ENCODE measurements at places on chromosomes 1 and 21.

DNA sequence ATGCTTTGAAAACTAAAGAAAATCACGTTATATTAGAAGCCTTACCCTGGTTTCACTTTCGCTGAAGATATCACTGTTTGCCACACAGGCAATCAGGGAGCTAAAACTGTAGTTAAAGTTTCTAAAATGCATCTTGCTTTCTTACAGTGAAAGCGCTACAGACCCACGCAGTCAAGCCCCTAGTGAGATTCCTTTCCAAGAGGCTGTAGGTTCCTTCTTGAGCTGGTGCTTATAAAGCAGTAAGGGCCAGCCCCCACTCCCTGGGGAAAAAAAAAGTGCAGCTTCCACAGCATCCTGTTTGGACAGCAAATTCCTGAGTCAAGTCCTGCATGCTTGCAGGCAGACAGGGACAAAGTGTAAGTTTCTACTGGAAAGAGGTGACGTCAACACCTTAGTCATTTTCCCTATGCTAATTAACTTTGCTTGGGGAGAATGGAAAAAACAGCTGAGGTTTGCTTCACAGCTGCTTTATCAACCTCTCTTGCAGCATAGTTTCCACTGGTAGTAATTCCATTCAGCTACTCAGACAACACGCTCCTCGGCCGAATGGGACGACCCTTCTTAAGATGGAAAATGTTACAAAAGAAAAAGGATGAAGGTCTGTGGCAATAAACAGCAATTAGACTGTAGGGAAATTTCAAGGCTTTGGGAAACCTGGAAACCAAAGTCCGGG, 14.7 kb upstream of the KCNE1 start:
- DNase-seq, result peak; percentile 12

DNA sequence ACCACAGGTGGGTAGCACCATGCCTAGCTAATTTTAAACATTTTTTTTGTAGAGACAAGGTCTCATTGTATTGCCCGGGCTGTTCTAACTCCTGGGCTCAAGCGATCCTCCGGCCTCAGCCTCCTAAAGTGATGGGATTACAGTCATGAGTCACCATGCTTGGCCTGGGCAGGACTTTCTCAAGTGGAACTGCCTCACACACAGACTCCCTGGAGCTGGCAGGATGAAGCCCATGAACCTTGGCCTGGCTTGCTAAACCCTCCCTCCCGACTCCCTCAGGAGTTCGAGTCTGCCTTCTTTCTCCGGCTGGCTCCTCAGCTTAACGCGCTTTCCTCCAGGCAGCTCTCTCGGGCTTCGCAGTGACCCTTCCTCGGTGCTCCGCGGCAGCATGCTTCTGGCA, 7.7 kb upstream of the ECE1 start:
- DNase-seq, result no peak

DNA sequence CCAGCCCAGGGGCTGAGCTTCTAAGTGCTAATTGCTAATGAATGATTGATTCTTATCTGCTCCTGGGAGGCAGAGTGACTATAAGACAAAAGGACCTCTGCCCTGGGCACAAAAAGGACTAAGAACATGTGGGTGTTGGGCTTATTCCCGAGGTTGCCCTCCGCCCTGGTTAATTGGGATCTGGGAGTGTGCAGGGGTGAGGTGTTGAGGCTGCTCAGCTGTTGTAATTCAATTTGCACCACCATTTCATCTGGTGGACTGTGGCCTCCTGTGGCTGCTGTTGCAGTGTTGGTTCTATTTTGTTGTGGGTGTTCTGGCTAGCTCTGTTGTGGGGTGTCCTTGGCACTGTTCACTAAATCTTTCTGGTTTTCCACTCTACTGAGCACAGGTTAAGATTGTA, 13.3 kb downstream of the KNCN start:
- DNase-seq, result no peak

GRCh38 chr1:202593845-202594244, 116.4 kb downstream of the SYT2 start:
- no peak for DNase-seq

DNA sequence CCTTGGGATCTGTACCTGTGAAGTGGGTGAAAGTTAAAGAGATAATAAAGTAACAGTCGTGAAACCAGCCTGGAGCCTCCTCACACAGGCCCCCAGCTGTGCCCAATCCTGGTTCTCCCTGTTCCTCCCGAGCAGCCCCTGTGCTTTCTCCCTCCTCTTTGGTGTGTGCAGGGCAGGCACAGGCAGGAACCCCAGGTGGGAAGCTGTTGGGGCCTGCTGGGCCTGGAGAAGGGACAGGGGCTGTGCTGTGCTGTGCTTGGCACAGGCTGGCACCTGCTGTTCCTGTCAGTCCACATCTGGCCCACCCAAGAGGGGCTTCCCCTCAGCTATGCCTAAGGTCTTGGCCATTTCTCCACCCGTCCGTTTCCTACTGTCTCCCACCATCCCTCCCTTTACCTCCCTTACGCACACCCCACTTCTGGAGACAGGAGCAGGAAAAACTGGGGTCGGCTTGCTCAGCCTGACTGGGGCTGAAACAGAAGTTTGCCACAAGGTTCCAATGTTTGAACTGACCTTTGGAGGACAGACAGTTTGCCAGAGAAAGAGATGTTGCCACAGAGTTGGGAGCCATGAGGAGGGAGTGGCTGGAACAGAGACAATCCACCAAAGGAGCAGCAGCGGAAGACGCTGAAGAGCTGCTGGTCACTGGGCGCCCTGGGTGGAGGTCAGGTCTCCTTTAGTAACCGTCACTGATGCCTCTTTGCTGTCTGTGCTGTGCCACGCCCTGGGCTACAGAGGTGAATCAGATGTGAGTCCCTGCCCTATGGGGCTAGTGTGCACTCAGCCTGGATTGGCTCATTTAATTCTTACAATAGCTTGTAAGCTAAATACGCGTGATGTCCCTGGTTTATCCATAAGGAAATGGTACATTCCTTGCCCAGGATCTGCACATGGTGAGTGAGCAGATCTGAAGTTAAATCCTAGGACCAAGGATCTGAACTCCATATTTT, 18.8 kb upstream of the ARTN start:
- no peak for DNase-seq

DNA sequence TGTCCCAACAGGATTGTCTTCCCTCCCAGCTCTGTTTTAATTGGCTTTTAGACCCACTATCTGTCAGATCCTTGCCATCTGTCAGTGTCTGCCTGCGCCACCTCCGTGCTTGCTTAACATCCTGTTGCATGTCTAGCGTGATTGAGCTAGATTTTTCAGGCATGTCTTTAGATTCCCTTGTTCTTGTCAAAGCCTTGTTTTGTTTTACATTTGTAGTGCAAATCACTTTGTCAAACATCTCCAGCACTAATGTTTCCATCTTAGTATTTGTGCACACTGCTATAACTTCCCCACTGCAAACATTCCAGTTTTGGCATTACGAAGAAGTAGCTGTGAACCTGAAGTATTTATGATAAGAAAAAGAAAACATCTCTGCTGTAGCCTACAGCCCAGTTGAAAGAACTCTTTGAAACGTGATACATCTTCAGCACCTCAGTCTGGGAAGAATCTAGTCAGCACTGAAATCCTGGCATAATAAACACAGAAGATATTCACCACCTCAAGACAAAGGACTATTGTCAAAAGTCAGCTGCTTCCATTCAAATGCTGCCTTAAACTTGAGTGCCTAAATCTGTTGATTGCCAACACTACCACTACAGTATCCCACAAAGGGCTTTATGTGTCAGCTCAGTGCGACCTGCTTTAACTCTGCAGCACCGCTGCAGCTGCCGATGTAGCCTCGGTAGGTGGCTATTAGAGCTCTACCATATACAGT, 105.0 kb downstream of the FNBP1L start:
- peak; percentile 36 for DNase-seq

GRCh38 chr1:168520832-168521231, 23.0 kb downstream of the XCL2 start:
- no peak for DNase-seq

- no peak for DNase-seq
Measured at GRCh38 chr1:52907068-52907811, 14.3 kb downstream of the ECHDC2 start.

DNA sequence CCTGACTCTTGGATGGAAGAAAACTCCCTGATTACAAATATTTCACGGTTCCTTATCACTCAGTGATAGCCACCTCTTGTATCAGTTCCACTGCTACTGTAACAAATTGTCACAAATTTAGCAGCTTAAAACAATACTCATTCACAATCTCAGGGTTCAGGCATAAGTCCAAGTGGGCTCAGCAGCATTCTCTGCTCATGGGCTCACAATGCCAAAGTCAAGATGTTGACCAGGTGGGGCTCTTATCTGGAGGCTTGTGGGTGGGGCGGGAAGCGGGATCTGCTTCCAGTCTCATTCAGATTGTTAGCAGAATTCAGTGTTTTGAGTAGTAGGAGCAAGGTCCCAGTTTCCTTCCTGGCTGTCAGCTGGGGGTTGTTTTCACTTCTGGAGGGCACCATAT, 137.3 kb upstream of the FAM78B start:
- no peak for DNase-seq

DNA sequence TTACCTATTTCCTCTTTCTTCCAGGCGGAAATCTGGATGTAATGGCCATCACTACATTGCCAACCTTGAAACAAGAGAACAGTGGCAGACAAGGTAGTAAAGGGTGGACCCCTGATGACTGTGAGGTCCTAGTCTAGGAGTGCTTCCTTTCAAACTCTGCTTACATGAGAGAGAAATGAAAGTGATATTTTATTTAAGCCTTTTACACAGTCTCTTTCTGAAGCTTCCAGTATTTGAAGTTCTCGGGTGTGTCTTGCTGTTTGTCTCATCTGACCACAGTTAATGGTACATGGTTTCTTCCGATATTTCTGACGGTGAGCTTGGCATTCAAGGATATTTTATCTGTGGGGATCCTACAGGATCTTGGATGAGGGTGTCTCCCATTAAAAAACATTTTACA, 215.2 kb downstream of the SLC45A1 start:
- no peak for DNase-seq

DNA sequence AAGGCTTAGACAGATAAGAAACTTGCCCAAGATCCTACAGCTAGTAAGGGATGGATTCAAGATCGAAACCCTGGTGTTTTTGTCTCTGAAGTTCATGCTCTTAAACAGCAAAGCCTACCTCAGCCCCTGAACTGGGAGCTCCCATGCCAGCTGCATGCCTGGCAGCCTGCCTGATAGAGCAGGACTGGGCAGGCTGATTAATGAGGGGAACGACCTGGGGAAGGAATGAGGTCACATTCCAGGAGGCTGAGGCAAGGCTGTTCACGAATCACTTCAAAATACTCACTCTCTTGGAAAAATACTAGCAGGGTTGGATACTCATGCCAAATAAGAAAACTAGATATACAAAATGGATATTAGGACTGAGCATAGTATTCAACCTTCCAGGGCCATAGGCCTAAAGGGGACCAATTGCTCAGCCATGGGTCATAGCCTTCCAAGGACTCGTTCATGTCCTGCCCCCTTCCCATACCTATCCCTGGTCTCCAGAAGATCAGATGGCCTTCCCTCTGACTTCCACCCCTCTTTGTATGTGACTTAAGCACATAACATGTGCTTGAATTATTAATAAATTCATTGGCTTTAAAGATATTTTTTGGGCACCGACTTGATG, 15.6 kb upstream of the TACSTD2 start:
- no peak for DNase-seq

- DNase-seq, result no peak
Measured at GRCh38 chr1:202170726-202171125, 10.3 kb upstream of the PTPN7 start.

GRCh38 chr1:17998889-17999288, 108.7 kb upstream of the IGSF21 start:
- DNase-seq, result no peak

DNA sequence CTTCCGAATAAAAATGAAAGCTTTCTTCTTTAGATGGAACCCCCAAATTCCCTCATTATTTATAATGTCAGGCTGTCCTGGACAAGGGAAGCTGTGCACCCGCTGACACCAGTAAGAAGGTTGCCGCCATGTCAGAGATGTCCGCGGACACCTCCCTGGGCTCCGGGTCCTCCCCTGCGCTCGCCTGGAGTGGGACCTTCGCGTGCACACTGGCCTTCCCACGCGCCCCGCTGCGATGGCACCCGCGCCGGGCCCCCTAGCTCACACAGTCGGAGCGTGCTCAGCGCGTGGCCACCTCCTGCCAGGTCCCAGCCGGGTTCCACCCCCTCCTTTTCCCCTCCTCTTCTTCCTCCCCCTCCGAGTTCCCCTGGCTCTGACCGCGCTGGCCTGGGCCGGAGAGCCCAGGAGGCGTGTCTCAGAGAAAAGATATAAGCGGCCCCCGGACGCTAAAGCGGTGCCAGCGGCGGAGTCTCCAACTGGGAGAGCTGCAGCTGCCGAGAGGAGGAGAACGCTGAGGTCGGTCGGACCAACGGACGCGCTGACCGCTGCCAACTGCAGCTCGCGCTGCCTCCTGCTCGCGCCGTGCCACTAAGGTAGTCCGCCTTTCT, at the start of gene G0S2:
G0S2 (plus strand) TSS at position 456 of the 608 bp plus-strand sequence. CDS start 273 bp downstream, outside the sequence.
- DNase-seq, result no peak

DNA sequence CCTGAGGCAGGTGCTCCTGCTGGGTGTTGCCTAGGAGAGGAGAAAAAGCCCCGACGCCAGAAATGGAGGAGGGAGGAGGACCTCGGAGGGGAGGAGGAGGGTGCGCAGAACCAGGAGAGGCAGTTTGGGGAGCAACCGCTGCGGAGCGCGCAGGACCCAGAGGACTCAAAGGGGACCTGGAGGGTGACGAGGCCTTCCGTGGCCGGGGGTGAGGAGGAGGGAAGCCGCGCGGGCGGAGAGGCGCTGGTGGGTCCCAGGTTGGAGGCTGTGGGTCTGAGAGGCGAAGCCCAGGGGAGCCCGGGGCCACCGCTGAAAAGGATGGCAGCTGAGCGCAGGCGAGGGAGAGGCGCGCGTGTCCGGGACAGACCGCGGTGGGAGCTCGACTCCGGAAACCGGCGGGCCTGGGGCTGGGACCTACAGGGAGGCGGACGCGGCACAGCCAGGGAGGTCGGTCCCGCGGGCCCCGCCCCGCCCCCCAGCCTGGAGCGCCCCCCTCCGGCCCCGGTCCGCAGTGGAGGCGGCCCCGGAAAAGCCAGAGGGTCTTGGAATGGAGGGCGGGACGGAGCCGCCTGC, 15.1 kb downstream of the RNF223 start:
- DNase-seq, result no peak

DNA sequence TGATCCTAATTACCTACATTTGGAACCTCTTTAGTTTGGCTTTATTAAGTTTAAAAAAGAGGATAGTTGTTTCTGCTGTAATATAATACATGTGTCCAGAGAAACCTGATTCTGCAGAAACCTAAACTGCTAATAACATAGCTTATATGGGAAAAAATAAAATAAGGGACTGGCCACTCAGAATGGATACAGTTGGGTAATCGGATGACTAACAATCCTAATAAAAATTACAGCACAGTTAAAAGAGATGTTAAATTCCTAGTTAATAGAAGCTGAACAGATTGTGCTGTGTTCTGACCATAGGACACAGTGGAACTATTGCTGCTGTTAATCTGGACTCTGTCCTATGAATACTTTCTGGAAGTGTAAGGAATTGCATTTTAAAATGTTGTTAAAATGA, 16.0 kb downstream of the ARV1 start:
- no peak for DNase-seq

Measured in caudate nucleus (tissue), 63 donors.